ENCODE measurements at places on chromosomes 2 and 18. TPM values are rescaled to one million over a fixed set of nuclear protein-coding genes. Genes with fewer than 3 reads are reported as not detected.

CNTNAP5 gene
- not detected for total RNA-seq

ZNF407 gene
- total RNA-seq: 16.6 TPM

TMEM247 gene
- total RNA-seq: not detected

UBE2E3 gene
- total RNA-seq: 28.4 TPM

CTIF gene
- total RNA-seq: 1.3 TPM

G6PC2 gene
- total RNA-seq: not detected

GREB1L gene
- total RNA-seq: not detected

ABCG5 gene
- not detected for total RNA-seq

ADCYAP1 gene
- not detected for total RNA-seq

C2orf78 gene
- total RNA-seq: not detected

ZFAND2B gene
- total RNA-seq: 59.5 TPM

DNA sequence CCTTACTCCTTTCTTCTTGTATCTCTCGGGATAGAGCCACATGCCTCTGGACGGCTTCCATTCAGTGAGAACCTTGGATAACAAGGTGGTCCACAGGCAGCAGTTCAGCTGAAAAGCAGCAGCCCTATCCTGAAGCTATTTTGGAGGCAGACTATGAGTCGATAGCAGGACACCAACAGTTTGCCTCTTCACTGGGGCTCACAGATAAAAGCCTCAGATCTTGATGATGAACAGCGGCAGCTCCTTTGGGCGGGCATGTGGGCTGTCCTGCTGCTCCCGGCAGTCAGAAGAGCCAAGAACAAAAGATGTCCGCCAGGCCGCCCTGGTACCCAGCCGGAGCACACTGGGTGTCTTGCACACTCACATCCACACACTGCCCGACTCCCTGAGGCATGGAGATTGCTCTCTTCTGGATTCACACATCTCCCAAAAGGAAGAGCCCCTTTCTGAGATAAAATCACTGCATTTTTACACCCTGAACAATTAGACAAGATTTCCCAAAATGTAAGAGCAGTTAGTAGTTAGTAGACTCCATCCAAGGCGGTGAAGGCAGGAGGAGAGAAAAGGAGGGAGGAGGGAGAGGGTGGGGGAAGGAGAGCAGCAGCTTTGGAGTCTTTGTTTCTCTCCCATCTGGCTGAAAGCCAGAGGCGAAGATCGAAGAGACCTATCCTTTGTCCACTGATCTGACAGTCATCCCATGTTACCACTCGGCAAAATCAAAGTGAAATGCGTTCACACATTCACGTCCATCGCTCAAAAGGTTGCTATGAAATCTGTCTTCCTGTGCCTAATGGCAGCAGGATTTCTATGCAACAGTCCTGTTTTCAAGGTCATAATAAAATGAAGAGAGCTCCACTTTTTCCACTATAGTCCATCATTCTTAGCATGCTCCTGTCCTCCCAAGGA is 90.1 kb upstream of the KLF7 start:
- no peak for DNase-seq

- no peak for DNase-seq
These were observed 8.5 kb upstream of the ST8SIA3 start for GRCh38 chr18:57343833-57344232.

DNA sequence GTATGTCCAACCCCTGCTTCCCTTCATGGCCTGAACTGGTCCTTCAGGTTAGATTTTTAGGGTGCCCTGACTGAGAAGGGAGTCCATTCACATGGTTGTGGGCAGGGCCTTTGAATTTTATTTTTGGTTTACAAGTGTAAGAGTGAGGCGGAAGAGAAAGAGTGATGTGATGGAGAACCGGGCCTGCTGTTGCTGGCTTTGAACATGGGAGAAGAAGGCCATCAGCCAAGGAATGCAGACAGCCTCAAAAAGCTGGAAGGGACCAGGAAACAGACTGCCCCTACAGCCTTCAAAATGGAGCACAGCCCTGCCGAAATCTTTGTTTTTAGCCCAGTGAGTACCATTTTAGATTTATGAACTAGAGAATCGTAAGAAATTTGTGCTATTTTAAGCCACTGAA is 105.0 kb downstream of the CDK15 start:
- DNase-seq: no peak

GRCh38 chr2:5325523-5325922 is 366.7 kb upstream of the SOX11 start:
- DNase-seq: no peak

- DNase-seq: no peak
These were observed 98.2 kb downstream of the TNS1 start for GRCh38 chr2:217904614-217904965.

- no peak for DNase-seq
These were observed 440.8 kb upstream of the RGPD4 start for GRCh38 chr2:107385921-107386320.

- DNase-seq: no peak
These were observed 229.2 kb downstream of the EN1 start for GRCh38 chr2:118618279-118618678.

DNA sequence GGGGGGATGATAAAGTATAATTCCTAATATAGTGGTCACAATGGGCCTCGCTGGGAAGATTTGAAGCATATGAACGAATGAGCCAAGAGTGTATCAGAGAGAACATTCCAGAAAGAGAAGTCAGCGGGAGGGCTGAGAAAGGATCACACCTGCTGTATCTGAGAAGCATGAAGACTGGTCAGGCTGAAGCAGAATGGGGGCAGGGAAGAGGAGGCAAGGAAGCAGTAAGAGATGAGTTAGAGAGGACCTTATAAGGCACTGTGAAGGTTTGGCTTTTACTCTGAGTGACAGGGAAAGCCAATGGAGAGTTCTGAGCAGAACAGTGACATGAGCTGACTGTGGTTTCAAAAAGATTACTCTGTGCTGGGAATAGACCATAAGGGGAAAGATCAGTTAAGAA is 73.5 kb downstream of the CHN1 start:
- no peak for DNase-seq

- DNase-seq: no peak
These were observed 13.2 kb downstream of the ZNF804A start for GRCh38 chr2:184611361-184612085.

DNA sequence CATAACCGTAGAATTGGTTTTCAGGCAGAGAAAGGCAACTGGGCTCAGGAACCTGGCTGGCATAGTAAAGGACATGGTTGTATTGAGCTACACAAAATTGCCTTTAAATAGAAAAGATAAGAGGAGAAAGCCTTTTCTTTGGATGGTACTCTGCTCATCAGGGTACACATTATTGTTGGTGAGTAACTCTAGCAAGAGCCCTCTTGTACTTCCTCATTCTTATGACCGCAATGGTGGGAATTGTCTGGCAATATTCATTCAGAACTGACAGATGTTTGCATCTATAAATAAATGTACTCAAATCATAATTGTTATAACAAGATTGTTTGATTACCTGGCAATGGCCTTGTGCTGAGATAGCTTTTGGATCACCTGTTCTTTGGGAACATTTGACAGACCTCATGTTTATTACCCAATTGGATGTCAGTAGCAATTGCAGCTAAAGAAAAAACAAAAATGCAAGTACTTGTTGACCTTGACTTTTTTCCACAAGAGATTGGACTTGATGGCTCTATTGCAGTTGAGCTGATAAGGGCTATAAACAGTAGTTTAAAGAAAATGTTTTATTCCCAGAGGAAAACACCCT is 43.9 kb downstream of the MEIS1 start:
- no peak for DNase-seq

DNA sequence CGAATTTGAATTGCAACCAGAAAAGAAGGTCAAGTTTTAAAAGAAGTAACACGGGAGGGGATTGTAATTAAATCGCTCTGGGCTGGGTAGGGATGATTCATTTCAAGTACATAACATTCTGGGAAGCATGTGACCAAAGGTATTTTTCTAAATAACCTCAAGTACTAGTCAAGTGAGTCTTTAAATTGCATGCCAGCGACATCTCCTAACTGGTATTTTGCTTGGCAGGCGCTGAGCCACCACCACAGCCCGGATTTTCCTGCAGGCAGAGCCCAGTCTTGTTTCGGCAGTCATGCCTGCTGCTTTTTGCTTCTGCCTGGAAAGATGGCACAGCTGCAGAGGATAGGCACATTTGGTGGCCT is 33.7 kb upstream of the NPAS2 start:
- no peak for DNase-seq

- DNase-seq: no peak
These were observed 89.7 kb downstream of the TMEM247 start for GRCh38 chr2:46569061-46569560.

- DNase-seq: no peak
These were observed 31.9 kb downstream of the DSC3 start for GRCh38 chr18:31010601-31011000.

DNA sequence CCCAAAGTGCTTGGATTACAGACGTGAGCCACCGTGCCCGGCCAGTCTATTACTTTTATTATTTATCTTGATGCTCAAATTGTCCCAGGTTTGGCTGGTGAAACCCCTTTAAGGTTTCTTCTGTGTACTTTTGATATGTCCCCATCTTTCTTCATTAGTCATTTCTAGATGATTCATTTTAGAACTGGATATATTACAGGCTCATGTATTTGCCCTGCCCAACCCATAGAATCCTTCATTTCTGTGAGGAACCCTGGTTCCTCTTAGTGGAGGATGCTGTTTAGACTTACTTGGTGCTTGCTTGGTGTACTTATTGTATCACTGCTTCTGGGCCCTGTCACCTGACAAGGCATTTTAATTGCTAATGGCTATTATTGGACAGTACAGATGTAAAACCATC is 40.1 kb downstream of the KCMF1 start:
- no peak for DNase-seq

GRCh38 chr2:187274146-187274545 is 173.9 kb downstream of the CALCRL start:
- no peak for DNase-seq

DNA sequence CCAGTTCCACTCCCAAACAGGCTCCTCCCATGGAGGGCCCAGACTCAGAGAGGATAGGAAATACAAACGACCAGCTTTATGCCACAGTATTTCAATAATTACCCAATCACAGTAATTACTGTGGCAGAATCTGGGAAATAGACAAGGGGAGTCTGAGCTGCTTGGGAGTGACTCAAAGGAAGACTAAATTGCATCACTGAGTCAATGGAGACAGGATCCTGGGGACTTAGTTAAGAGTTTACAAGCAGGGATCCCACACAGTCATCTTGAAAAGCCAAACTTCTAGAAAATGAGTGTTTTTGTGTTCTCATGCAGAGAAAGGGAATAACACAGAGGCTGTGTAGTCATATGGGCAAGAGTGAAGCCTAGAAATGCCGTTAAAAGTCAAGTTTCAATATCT is 1142.1 kb downstream of the CNTNAP5 start:
- DNase-seq: no peak

- no peak for DNase-seq
These were observed 2.2 kb upstream of the ATOH8 start for GRCh38 chr2:85751627-85752026.

DNA sequence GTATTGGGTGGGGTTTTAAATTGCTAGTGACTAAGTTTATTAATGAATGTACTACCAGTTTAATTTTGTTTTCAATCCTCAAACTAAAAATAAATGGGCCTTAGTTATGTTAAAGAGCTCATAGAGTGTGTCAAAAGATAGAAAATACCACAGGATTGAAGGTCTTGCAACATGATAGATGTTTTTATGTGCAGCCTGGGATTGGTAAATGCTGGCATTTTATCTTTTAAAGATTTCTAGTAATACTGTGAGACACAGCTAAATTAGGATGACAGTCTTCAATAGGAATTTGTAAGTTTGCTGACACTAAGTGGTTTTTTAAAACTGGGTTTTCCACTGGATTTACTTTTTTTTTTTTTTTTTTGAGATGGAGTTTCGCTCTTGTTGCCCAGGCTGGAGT is 122.3 kb downstream of the HAUS1 start:
- no peak for DNase-seq

DNA sequence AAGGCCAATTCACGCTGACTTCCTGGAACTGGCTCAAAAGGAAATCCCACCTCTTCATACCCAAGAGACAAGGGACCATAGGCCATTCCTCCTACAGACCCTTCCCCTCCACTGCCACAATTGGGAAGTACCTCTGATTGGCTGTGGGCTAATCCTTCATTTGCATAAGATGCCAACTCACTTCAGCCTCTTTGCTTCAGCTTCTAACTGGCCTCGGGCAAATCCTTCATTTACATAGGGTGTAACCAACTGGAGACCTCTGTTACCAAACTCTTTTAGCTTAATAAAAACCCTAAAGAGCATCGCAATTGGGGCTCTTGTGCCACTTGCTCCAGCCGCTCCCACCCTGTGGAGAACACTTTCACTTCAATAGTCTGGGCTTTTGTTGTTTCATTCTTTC is 38.2 kb downstream of the MC2R start:
- DNase-seq: no peak

DNA sequence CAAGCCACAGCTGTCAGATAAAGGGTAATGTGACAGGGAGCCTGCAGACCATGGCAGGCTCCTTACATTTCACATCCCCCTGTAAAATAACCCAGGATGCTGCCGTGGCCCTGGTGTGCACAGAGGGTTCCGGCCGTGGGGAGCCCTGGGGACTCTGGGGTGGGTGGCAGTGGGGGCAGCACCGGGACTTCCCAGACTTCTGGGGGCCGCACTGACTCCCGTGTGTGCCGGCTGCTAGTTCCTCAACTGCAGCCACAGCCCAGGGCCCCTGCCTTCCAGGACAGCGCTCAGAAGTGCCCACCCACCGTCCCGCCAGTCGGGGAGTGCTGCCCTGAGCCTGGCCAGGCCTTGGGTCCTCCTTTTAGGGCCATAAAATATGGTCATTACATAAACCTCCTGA is 56.5 kb downstream of the CIB4 start:
- DNase-seq: no peak

DNA sequence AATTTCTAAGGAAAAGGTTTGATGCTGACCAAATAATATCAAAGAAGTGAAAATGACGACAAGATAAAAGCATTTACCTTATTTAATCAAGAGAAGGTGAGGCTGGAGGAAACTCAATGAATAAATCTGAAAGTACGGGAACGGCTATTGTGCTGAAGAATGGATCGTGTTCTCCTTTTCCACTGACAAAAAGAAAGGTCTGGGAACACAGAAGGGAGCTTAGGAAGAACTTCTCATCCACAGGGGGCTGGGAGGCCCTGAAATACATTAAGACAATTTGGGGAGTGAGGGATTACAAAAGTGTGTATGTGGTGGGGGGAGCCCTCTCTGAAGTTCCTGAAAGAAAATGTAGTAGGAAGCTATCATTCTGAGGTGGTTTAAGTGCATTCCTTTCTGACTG is 582.3 kb downstream of the SLC4A3 start:
- no peak for DNase-seq

Measured in activated CD8-positive, alpha-beta T cell treated with anti-CD3 and anti-CD28 coated beads, Interleukin-2, amount 10 ng/mL, durations not matched to agents 7 days and 5 days (primary cell).